Activated T-cell treated with anti-CD3 and anti-CD28 coated beads, Interleukin-2, amount 50 U/mL, for 4 hours (primary cell): ENCODE measurements at places on chromosomes 1 and 21. TPM values are rescaled to one million over a fixed set of nuclear protein-coding genes. Genes with fewer than 3 reads are reported as not detected.

GRCh38 chr1:110048923-110049601 is 14.6 kb downstream of the STRIP1 start:
- DNase-seq = no peak

- DNase-seq = no peak
These were observed 112.3 kb downstream of the TM2D1 start for GRCh38 chr1:61612602-61613001.

GRCh38 chr1:210917560-210918169 is 216.3 kb downstream of the KCNH1 start:
- DNase-seq = no peak

DNA sequence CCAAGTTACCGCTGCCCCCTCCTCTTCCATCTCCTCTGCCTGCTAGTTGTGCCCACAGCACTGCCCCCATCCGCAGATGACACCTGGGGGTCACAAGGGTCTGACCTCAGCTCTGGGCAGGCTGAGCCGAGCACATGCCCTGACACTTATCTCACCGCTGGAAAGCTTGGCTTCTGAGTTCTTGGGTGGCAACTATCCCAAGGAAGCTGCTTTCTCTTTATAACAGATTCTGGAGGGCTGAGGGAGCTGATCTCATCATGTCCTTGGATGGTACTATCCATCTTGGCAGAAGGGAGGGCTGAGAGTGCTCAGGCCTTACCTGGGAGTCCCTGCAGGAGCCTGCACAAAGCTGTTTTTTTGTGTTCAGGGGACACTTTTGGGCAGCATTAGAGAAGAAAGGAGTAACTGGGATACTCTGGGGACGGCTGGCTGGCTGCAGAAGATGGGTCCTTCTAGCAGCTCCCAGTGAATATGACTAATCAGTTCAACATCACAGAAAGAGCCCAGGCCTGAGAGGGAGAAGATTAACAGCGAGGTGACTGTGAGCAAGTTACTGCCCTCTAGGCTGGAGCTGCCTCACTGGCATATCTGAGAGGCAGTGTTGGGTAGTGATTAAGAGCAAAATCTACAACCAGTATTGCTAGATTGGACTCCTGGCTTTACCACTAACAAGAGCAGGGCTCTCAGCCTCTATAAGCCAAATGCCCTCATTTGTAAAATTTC is 71.6 kb downstream of the PLXNA2 start:
- DNase-seq = no peak

- DNase-seq = no peak
These were observed 3.7 kb upstream of the DVL1 start for GRCh38 chr1:1352786-1353388.

DNA sequence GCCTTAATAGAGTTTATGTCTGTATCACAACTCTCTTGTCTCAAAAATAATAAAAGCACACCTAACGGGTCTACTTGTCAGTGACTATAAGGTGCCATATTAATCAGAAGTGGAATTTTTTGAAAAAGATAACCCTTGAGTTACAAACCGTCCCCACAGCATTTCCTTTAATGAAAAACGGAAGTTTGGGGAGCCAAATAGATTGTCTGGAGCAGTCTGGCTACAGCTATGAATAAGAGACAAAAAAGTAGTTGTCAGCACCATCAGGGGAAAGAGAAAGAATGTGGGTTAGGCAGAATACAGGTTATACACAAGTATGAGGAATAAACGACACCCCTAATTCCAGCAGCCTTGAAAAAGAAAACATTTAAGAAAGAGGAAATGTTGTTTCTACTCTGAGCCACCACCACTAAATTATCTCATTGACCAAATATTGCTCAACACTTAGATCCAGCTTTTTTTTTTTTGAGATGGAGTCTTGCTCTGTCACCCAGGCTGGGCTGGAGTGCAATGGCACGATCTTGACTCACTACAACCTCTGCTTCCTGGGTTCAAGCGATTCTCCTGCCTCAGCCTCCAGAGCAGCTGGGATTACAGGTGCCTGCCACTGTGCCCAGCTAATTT is 29.4 kb upstream of the USP24 start:
- no peak for DNase-seq

DNA sequence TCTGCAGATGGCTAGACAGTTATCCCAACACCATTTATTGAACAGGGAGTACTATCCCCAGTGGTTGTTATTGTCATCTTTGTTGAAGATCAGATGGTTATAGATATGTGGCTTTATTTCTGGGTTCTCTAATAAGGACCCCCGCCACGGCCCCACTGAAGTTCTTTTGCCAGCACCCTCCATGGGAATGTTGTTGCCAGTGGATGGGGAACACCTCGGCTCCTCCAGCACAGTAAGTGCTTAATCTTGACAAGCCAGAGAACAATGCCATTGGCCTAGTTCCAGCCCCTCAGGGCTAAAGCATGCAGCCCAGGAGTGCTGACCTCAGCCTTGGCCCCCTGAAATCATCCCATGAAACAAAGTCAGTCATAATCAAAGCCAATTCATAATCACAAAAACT is 337.6 kb downstream of the AGBL4 start:
- no peak for DNase-seq

- DNase-seq = no peak
These were observed 1.5 kb upstream of the HSPA13 start for GRCh38 chr21:14384453-14384852.

DNA sequence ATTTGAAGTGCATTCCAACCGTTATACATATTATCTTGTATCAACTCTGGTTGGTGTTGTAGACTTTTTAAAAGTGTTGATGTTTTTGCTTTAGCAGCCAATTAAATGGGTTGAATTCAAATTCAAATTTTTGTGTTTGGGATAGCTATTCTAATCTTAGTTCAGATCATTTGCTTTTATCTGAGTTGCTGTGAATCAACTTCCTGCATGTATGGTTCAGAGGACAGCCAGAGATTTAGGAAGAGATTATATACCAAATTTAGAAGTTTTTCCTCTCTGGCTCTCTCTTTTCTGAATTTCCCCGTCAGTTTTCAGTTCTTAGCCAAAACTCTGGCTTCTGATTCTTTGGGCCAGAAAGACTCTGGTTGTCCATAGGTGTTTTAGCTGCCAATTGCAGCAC is 415.5 kb downstream of the NUF2 start:
- DNase-seq = no peak

DNA sequence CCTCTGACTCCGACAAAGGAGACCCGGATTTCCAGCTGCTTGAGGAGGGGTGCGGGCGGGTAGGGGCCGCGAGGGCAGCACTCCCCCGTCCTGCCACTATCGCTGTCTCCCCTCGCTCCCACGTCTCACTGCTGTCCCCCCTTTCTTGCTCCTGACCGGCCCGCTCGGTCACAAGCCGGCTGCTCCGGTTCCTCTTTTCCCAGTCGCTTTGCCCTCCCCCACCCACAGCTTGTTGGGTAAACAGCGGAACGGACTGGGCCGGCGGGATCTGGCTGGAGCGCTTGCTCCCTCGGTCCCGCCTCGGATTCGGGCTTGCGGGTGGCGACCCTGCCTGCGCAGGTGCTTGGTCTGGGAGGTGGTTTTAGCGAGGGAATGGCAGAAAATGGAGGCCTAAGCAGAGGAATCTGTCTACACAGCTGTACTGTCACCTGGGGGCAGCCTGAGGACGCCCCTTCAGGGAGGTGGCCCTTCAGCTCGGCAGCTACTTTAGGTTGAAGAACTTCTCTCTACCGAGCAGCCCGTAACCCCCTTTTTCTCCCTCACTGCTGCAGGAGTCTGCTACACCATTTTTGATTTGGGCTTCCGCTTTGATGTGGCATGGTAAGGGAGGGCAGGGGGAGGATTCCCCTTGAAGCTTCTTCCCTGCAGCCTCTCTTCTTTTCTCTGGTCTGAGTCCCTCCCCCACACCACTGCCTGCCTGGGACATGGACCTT is 645 bp downstream of the ATP6V0B start:
- DNase-seq = no peak

GRCh38 chr1:212942679-212943392 is 7.5 kb upstream of the VASH2 start:
- DNase-seq = no peak

- DNase-seq = no peak
These were observed 2.2 kb downstream of the SIM2 start for GRCh38 chr21:36700971-36701755.

DNA sequence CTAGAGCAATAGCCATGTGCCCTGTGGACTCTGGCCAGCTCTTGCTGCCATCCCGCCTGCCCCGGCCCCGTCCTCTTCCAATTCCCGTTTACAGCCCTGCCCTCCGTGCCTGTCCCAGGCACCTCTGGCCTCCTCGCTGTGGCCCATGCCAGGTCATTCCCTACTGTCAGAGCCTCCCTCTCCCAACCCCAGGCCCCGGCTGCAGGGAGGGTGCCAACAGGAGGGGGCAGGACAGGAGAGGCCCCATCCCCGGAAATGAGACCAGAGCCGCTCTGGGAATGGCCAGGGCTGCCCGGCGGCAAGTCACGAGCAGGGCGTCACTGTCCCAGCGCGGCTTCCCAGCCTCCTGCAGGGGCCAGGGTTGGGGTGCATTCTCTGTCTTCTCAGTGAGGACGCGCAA is 23.5 kb upstream of the TSPEAR start:
- DNase-seq = no peak

GRCh38 chr1:160657250-160657781 is 10.5 kb upstream of the SLAMF1 start:
- DNase-seq = no peak

DNA sequence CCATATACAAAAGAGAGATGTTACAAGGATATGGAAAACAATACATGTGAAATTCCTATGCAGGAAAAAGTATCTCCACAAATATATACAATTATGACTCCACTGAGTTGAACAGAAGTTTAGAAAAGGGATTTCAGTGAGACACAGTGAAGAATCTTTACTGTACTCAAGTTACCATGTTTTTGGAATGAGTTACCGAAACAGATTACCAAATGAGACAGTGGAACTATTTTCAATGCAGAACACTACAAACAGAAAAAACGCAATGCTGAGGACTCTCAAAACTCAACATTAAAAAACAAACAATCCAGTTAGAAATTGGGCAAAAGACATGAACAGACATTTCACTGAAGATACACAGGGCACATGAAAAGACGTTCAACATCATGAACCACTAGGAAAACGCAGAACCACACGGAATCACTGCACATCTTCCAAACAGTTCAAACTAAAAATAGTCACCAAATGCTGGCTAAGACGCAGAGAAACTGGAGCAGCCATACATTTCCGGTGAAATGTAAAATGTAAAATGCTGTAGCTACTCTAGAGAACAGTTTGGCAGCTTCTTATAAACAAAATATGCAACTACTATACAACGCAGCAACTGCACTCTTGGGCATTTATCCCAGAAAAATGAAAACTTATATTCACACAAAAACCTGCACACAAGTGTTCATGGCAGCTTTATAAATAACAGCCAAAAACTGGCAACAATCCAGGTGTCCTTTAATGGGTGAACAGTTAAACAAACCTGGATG is 118.7 kb downstream of the UBR4 start:
- no peak for DNase-seq

DNA sequence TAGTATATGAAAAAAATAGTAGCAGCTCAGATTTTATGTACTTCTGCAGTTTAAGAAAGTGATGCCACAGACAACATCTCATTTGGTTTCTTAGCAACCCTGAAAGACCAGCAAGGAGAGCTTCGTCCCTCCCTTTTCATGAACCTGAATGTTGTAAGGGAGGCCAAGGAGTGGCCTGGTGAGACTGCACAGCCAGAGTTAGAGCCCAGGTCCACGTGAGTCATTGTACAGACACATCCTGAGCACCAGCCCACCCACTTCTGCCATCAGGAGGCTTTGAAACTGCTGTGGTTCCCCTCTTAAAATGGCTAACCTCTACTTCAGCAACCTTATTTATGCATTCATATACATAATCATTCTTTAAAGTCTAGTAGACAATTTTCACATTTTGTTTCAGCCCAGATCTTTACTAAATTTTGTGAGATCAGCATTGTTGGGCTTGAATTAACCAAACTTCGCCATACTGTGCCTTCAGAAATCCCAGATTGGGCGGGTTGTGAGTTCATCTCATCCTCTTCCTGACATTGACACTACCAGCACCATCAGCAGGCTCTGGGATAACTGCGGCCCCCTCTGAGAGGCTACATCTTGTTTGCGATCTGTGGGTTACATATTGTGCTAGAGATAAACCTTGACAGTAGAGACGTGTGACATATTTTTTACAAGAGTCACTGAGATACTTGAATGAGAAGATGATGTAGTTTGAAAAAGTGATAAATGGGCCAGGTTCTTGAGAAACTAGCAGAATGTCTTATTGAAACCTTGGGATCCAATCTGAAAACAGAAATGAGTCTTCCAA is 106.7 kb downstream of the CAMTA1 start:
- DNase-seq = no peak

GRCh38 chr21:26845066-26845758 is at the start of gene ADAMTS1:
Gene ADAMTS1, minus strand, starts transcription at chr21:26845409. Its CDS starts 455 bp downstream, at chr21:26844954.
- no peak for DNase-seq

GRCh38 chr1:235930543-235930942 is 63.8 kb upstream of the LYST start:
- DNase-seq = no peak

DNA sequence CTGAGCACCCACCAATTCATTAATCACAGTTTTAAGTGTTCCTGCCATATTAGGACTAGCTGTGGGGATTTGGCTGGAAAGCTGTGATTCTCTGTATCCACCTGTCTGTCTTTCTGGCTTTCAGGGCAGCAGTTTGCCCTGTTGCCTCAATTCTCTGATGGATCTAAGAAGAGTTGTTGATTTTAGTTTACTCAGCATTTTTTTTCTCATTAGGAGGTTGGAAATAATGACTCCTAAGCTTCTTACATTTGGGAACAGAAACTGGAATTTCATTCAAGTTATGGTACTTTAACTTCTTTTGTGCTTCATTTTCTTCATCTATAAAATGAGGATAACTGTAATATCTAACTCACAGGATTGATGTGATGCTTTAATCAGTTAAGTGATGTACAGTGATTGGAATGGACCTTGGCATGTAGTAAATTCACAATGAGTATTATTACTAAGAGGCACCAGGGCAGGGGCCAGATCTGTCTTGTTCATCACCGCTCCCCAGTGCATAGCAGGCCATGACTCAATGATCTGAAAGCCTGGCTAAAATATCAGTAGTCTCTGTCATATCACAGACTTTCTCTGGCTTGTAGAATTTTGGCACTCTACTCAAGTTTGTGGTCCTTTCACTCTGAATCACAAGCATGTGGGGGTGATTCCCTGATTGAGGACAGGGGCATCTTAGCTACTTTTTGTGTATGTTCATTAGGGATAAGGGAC is 51.4 kb upstream of the GREM2 start:
- DNase-seq = no peak

- no peak for DNase-seq
These were observed 90.8 kb downstream of the PPP1R12B start for GRCh38 chr1:202439308-202439707.

The CRNN gene
- total RNA-seq = not detected

The ATP1A2 gene
- total RNA-seq = not detected

The FMO3 gene
- total RNA-seq = not detected

The APCS gene
- not detected for total RNA-seq

The DCST1 gene
- total RNA-seq = not detected

The TFF2 gene
- not detected for total RNA-seq

The LCE1C gene
- not detected for total RNA-seq

The ITLN1 gene
- not detected for total RNA-seq

The OR2T35 gene
- total RNA-seq = not detected

The S1PR1 gene
- 111 TPM for total RNA-seq
